ENCODE measurements at places on chromosomes 2 and 18.

DNA sequence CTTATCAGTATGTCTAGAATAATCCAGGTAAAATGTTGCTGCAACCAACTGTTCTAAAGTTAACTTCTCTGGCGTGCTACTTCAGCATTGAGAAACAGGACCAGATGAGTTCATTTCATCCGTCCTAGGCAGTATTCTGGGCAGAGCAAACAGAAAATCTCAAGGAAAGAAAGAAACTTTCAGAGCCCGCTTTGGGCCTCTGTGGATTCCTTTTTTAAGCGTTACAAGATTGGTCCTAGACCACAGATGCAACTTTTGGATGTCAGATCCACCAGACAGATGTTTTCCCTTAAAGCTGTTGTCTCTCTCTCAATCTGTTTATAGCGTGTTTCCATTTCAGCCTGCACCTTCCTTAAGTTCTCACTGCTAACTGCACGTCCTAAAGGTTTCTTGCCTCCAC, 75.0 kb downstream of the BCL2 start:
- peak; percentile 81 for DNase-seq

DNA sequence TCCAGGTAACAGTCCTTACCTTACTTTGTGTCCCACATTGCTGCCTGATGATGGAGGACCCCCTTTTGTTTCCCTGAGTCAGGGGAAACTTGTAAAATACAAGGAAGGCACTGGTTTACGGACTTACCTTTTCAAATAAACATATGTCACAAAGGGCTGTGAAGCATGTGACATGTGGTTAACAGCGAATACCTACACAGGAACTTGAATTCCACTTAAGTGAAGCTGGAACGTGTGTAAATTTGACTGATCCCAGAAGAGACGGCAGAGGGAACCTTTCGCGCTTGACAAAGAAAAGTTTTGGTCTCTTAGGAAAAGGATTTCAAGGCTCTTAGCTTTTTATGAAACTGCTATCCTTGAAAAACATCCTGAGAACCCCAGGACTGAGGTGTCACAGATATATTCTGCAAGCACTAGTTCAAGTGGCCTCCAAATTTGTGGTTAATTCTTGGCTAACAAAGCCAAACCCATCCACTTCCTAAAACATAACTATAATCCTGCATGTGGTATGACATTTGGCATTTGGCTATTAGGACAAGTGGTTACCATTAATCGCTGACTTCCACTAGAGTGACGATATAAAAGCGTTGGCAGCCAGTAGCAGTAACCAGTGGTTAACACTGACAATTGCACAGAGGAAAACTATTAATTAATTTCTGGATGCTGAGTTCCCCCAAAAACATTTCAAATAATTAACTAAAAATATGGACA, 55.6 kb downstream of the ITGB6 start:
- no peak for DNase-seq

DNA sequence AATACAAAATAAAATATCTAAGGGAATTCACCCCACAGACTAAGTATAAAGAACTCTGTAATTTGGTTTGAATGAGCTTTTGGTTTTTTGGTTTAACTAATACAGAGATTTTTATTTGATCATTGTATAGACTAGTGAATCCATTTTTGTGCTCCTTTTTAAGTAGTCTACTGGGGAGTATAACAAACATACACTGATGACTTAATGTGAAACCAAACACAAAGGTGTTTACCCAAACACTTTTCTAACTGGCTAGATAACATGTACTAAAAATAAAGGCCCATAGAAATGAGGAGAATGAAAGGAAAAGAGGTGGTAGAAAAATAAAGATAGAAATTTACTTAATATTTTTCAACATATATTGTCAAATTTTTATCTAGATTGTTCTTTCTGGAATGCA, 146.0 kb downstream of the NRXN1 start:
- DNase-seq, result no peak

GRCh38 chr2:152072011-152072410, 26.8 kb downstream of the CACNB4 start:
- peak; percentile 71 for DNase-seq

DNA sequence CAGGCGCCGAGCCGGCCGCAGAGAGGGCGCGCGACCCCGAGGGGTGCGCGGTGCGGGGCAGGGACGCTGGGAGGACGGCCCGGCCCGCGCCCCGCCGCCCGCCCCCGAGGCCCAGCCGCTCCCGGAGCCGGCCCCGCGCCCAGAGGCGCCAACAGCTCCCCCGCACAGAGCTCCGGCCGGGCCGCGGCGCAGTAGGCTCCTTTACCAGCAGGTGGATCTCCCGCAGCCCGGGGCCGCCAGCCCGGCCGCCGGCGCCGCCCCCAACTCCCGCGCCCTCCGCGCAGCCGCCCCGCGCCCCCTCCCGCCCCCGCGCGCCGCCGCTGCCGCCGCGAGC, 258 bp downstream of the MGAT4A start:
- DNase-seq, result no peak

DNA sequence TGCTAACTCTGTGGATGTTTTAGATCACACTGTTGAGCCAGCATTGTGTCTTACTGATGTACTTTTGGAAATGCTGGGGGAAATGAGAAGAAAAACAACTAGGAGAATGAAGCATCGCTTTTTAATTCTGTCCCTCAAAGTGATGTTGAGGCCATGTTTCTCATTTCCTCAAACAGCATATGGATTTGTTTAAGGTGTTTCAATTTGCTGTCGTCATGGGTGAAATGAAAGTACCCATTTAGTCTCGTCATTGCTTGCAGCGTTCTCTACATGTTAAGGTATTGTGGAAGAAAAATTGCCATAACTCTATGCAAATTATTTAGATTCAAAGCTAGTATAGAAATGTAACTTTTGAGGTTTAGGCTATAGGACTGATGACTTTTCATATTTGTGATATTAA, 151.3 kb downstream of the KCTD1 start:
- DNase-seq, result no peak

DNA sequence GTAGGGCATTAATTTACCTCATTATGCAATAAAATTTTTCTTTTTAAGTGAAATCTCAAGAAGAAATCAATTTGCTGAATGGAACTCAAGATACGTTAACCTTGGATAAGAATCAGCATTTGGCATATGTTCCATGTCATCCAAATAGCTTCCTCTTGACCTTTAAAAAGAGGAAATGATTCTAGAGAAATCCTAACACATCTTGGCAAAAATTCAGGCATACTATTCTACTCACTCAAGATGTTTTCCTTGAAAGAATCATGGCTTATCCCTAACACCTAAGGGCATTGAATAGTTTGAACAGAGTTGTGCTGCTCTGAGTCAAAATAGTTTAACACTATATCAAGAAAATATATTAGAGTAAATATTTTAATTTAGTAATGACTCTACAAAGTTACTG, 678.0 kb downstream of the EPHA4 start:
- no peak for DNase-seq

All from umbilical cord (tissue), 2 donors.